Muscle of leg (tissue), 16 donors: ENCODE measurements at places on chromosomes 3 and 15. TPM values are rescaled to one million over a fixed set of nuclear protein-coding genes. Genes with fewer than 3 reads are reported as not detected.

Gene SRGAP3
- total RNA-seq = 20.2 TPM

Gene ALPK3
- 35.9 TPM for total RNA-seq

Gene ANKUB1
- not detected for total RNA-seq

Gene CD200
- 7.5 TPM for total RNA-seq

Gene PTX3
- total RNA-seq = 5.6 TPM

Gene LDHAL6B
- not detected for total RNA-seq

Gene CTXND1
- 0.44 TPM for total RNA-seq

Gene CKMT1A
- not detected for total RNA-seq

Gene PP2D1
- total RNA-seq = not detected
